ENCODE measurements at places on chromosomes 11 and 22.

DNA sequence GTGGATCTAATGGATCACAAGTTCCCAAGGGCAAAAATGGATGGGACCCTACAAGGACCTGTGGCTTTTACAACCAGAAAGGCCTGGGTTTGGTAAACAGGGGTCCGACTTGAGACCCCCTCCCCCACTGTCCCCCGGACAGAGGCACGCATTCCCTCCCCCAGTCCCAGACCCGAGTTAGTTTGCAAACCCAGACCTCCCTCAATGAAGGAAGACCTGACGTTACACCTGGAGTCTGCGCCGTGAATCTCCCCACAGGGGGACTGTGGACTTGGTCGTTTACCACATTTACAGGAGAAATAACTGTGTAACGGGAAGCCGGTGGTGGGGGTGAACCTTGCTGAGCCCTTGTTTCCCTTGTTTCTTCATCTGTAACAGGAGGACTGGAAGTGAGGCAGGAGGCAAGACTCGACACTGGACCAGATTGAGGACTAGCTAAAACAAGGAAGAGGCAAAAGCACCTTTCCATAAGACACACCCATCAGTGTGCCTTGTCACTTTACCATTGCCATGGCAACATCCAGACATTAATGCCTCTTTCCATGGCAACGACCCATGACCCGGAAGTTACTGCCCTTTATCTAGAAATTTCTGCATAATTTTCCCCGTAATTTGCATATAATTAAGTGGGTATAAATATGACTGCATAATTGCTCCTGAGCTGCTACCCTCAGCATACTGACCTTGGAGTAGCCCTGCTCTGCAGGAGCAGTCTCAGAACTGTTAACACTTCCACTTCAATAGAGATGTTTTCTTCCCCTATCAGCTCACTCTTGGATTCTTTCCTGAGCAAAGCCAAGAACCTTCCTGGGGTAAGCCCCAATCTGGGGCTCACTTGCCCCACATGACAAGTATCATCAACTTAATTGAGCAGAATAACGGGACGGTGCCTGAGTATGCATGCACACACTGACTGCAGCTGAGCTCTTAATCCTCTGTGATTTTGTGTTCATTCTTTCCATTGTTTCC is 25.4 kb downstream of the PDGFB start:
- DNase-seq: no peak

GRCh38 chr22:42208362-42208761 is 62.1 kb downstream of the TCF20 start:
- no peak for DNase-seq

- DNase-seq: no peak
Measured at GRCh38 chr22:26435327-26436093, 6.5 kb downstream of the ASPHD2 start.

GRCh38 chr11:2974272-2974671 is 17.9 kb downstream of the NAP1L4 start:
- DNase-seq: no peak

DNA sequence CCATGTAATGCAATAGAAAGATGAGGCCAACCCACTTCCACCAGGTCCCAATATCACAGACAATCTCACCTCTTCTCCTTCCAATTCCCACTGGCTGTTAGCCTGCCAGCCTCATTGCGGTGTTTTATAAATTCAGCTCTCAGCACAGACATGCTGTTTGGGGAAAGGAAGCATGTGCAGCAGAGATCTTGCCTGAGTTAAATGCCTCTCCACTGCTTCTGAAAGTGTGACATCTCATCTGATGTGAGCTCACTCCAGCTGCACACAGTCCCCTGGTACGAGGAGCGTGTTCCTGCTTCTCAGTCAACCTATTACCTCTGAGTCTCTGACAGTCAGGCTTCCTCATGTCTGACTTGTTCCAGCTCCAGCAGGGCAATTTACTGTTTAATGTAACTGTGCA is 122.7 kb upstream of the GUCY1A2 start:
- no peak for DNase-seq

DNA sequence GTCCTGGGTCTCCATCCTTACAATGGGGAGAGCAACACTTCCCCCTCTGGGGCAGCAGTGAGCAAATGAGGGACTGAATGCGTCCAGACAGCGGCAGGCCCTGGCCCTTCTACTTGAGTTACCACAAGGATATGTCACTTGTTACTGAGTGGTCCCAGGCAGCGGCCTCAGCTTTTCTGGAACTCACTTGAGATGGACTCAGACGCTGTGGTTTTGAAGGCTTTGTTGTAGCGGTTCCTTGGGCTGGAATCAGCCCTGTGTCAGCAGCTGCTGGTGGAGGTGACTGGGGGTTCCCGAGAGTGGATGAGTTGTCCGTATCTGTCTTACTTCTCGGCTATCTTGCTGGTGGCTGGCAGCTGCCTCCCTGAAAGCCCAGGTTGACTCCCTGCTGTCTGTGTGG is 77.0 kb downstream of the MICAL2 start:
- no peak for DNase-seq

- no peak for DNase-seq
Measured at GRCh38 chr22:24760708-24761306, 13.7 kb downstream of the PIWIL3 start.

GRCh38 chr11:60334005-60334620 is 7.1 kb downstream of the MS4A6E start:
- peak; percentile 20 for DNase-seq

- no peak for DNase-seq
Measured at GRCh38 chr11:124761301-124762104, 587 bp downstream of the ESAM start.

DNA sequence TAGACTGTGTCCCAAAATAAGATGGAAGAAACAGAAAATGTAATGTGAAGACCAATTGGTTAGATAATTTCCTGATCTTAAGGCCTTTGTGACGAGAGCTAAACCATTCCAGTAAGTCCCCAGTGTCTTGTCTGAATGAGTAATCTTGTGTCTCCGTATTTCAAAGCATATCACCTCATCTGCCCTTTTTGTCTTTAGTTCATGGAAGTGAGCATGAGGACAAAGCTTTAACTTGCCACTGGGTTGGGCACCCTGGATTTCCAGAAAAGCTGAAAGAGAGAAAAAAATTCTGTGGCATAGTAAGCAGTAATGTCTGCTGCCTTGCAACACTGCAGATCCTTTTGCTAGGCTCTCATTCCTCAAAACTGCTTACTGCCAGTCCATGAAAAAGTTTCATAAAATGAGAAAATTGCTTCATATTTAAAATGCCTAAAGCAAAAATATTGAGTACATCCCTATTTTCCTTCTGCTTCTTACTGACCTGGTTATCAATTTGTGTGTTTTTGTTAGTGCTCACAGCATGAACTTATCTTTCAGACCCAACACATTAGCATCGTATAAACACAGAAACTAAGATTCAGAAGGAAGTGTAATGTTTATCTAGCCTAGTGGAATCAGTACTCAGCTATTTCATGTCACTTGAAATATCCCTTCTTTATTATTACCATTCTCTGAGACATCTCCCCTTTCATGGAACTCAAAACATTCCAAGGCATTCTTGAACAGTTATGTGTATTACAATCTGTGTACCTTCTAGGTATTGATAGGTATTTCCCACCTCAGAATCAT is 5.3 kb downstream of the CASP12 start:
- peak; percentile 53 for DNase-seq

- DNase-seq: peak; percentile 48
Measured at GRCh38 chr11:62267576-62267975, 2.4 kb upstream of the SCGB2A2 start.

DNA sequence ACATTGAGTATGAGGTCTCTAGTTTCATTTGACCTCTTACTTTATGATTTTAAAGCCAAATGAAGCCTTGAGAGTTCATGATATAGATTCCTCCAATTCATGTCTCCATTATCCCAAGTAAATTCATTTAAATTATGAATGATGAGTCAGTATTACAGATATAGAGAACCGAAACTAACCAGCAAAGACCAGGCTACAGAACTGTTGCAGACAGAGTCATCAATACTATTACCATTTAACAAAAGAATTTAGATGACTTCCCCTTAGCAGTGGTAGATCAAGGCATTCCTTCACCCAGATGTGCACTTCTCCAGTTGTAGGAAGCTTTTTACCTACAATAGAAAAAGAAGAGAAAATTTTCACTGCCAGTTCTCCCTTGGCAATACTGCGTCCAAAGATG is 11.8 kb upstream of the CCDC89 start:
- no peak for DNase-seq

DNA sequence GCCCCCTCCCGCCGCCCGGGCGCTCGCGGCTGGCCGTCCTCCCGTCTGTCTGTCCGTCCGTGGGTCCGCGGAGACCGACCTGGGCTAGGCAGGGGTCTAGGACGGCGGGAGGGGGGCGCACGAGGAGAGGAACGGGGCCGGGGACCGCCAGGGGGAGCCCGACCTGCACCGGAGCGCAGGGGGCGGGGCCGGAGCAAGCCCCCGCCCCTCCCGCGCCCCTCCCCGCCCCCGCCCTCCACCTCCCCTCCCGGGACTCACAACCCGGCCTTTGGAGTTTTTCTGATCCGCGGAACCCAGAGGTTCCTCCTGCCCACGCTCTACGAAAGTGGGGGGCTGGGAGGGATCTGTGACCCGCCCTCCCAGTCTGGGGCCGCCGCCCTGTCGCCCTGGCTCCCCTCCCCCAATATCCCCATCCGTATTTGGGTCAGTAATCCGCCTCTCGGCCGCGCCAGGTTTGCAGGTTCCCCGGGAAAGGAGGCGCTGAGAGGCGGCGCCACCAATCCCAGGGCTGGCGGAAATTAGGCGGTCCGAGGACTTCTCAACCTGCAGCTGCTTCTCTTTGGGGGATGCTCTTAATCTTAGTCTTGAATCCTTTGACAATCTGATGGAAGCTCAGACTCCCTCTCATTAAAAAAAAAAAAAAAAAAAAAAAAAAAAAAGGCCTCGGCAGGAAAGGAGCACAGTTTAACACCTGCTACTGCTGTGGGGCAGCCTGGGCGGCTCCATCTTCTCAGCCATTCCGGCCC is 925 bp upstream of the KCNJ11 start:
- DNase-seq: no peak

GRCh38 chr11:121063728-121064127 is 37.3 kb upstream of the TECTA start:
- DNase-seq: no peak

DNA sequence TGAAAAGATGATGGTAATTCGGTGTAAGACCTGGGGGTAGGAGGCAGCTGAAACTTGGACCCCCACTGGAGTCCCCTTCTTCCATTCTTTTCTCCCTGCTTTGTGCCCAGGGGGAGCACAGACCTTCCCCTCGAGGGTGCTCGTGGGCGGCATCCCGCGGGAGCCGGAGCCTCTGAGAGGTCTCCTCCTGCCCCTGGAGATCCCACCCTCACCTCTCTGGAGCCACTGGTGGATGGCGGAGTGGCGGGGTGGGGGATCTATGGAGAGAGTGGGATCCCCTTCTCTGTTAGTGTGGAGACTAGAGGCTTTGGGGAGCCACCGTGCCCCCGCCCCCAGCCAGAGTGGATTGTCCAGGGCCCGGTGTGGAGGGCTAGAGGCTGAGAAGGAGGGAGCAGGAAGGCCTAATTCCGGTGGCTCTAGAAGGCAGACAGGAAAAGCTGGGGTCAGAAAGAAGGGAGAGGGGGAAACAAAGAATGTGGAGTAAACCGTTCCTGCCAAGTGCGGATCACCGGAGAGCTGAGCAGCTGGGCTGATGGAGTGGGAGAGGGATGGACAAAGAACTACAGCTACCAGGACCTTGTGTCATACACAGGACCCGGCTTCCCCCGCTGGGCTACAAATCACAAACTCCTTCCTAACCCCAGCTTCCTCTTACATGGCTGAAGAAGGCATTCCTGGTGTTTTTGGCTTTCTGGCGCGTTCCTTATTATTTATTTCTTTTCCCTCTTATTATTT is 41.9 kb downstream of the KCNJ1 start:
- DNase-seq: no peak

DNA sequence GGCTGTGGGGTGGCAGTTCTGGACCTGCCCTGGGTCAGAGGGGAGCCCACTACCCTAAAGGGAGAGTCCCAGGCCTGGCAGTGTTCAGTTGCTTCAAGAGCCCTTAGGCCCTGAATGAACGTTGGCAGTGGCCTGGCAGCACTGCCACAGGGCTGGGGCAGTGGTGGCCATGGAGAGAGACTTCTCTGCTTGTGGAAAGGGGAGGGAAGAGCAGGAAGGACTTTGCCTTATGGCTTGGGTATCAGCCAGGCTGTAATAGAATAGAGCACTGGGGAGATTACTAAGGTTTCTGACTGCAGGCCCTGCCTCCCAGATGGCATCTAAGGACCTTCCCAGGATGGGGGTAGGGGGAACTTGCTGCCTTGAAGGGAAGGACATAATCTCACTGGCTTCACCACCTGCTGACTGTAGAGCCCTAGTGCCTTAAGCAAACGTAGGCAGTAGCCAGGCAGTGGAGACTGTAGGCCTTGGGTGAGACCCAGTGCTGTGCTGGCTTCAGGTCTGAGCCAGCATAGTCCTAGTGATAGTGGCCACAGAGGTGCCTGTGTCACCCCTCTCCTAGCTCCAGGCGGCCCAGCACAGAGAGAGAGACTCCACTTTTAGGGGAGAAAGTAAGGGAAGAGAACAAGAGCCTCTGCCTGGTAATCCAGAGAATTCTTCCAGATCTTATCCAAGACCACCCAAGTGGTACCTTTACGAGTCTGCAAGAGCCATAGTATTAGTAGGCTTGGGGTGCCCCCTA is 27.6 kb downstream of the PLA2G6 start:
- DNase-seq: no peak

GRCh38 chr22:46070215-46070802 is 80.0 kb upstream of the PPARA start:
- DNase-seq: peak; percentile 64

GRCh38 chr11:38594895-38595294 is 1996.9 kb upstream of the RAG2 start:
- DNase-seq: no peak

GRCh38 chr11:9004183-9004926 is 554 bp upstream of the NRIP3 start:
- no peak for DNase-seq

DNA sequence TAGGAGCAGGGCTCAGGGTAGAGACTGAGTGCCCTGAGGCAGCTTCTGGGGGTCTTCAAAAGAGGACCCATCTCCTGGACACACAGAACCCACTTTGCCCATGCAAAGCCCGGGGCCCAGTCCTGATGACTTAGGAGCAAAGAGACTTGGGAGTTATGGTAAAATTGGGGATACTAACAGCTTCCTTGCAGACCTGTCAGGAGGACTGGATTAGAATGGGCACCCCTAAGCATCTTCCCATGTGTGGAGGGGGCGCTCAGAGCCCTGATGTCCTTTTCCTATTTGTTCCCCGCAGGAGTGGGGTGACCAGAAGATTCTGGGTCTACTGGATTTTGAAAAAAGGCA is 100.0 kb downstream of the WNT7B start:
- no peak for DNase-seq
